Cortex of kidney (tissue), 1 donor: ENCODE measurements at places on chromosomes 12 and 14.

GRCh38 chr12:109735051-109735521 is 21.5 kb downstream of the FAM222A start:
- no peak for DNase-seq

DNA sequence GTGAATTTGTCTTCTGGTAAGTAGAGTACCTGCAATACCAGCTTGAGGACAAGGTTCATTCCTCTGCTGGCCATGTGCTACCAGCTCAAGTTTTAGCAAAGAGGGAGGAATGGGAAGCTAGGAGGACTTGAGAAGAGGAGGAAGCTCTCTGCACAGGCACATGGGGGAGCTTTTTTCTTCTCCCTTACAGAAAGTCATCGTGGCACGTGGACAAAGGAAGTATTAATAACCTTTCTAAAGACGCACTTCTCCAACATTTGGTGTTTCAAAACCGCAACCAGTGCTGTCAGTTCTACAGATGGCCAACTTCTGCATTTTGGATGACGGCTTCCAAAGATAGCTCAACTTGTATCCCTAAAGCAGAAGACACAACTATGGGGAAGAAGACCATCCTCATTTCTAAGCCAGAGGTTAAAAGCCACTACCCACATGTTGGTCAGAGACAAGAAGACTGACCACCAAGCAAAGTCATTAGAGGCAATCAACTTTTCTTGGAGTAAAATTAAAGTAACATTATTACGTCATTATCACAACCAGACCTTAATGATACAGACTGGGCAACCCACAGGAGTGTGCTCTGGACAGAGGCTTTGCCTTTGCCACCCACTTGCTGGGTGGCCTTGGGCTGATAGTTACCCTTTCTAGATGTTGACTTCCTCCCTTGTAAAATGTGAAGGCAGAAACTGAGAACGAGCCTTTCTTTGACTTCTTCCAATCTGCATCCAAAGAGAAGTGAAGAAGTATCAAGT is 12.3 kb upstream of the TMED10 start:
- no peak for DNase-seq

DNA sequence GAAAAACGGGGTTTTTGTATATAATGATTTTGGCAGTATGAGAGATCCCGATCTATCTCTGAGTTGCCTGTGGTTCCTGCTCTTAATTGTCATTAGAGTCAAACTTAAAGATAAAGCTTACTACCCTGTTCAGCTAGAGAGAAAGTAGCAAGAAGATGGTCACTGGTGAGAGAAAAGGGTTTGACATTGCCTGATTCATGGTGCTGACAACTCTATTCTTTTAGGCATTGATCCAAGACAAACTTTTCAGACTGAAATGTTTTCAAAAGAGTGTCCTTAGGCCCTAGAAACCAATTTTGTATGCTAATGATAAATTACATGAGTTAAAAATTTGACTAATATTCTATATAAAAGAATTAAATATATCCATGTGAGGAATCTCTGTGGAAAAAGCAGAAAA is 35.1 kb downstream of the PELI2 start:
- DNase-seq: no peak

DNA sequence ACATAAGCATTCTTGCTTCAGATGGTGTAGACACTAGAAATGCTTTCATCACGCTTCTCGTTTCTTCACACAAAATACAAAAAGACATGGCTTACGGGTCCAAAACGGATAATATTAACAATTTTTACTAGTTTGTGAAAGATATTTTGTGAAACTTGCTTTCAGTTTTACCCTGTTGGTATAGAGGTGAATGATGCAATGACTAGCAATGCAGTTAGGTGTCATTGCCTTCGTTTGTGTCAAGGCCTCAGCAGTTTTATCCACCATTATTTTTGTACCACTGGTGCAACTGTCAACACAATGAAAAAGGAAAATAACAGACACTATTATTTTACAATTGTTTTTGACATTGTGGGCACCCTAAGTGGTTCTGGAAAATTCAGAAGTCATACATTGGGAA is 323.0 kb downstream of the FLRT2 start:
- no peak for DNase-seq

GRCh38 chr14:33555710-33556350 is 395.0 kb downstream of the EGLN3 start:
- no peak for DNase-seq

GRCh38 chr14:55126932-55127459 is 2.1 kb upstream of the LGALS3 start:
- DNase-seq: no peak

- no peak for DNase-seq
These were observed 44.4 kb downstream of the CCDC60 start for GRCh38 chr12:119378903-119379302.

DNA sequence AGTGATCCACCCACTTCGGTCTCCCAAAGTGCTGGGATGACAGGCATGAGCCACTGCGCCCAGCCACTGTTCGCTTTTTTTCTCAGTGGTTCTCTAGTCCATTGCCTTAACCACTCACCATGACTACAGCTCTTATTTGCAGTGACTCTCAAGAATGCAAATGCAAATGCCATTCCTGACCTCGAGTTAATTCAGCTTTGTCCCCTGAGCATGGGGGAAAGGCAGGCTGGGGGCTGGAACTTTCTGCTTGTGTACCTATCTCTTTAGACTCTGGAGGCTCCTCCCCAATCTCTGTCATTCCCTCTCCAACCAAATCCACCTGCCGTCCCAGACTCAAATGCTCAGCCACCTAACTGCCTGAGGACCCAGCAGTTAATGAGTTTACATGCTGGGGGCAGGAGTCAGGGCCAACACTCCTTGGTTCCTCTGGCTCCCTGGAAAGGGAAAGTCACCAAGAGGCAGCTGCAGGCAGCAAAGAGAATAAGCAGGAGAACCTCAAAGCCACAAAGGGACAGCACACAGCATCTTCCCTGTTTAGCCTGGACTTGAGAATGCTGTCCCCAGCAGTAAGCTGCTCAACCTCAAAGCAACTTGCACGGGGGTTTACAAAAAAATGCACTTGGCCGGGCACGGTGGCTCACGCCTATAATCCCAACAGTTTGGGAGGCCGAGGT is 5.3 kb upstream of the HNF1A start:
- DNase-seq: no peak
